B cell (primary cell): ENCODE measurements at places on chromosomes 4 and X. TPM values are rescaled to one million over a fixed set of nuclear protein-coding genes. Genes with fewer than 3 reads are reported as not detected.

The EDA gene
- 0.24 and 1.2 TPM in 2 replicates for total RNA-seq

The GAGE12J gene
- not detected in 2 replicates for total RNA-seq

The CFAP299 gene
- total RNA-seq, result not detected in 2 replicates

The TRIM60 gene
- total RNA-seq, result not detected in 2 replicates

The RAB9B gene
- 0.44 and 0.75 TPM in 2 replicates for total RNA-seq

The GAR1 gene
- total RNA-seq, result 10.0 and 11.0 TPM in 2 replicates

The ZNF732 gene
- not detected in 2 replicates for total RNA-seq

The SORCS2 gene
- not detected in 2 replicates for total RNA-seq

The TMEM271 gene
- not detected in 2 replicates for total RNA-seq

The SOWAHD gene
- 14.9 and 16.8 TPM in 2 replicates for total RNA-seq

The GK gene
- total RNA-seq, result 9.3 and 10.2 TPM in 2 replicates

The DDX53 gene
- total RNA-seq, result not detected in 2 replicates

The TRAM1L1 gene
- total RNA-seq, result not detected in 2 replicates

The MEPE gene
- not detected in 2 replicates for total RNA-seq

The MAP9 gene
- total RNA-seq, result 16.3 and 19.1 TPM in 2 replicates

The SLC16A2 gene
- total RNA-seq, result not detected in 2 replicates

The GRIA3 gene
- total RNA-seq, result not detected in 2 replicates

The OTUD6A gene
- total RNA-seq, result not detected in 2 replicates

The UCHL1 gene
- 0.47 and 0.53 TPM in 2 replicates for total RNA-seq

The GPC3 gene
- not detected in 2 replicates for total RNA-seq

The SPACA5 gene
- total RNA-seq, result not detected in 2 replicates

The EREG gene
- not detected in 2 replicates for total RNA-seq

The SOX3 gene
- not detected in 2 replicates for total RNA-seq
